NCI-H2081 (cell line): ENCODE measurements at places on chromosomes 5 and 9.

DNA sequence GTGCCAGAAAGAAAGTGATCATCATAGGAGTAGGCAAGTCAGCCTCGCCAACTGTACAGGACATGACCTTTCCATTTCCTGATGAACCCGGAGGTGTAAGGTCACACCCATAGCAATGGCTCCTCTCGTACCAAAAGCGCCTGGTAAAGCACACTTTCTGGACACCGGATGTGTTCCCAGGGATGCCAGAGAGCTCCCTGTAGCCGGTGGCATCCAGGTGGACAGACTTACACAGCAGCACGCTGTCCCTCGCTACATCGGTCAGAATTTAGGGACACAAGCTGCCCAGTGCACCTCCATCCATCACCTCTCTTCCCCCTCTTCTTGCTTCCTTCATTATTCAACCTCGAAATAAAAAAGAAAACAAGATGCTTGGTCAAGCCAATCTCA, 105.4 kb downstream of the SYK start:
- DNase-seq, result no peak

GRCh38 chr5:159034083-159034824, 65.5 kb downstream of the EBF1 start:
- no peak for DNase-seq

GRCh38 chr9:75418518-75418917, 330.2 kb downstream of the OSTF1 start:
- DNase-seq, result no peak

DNA sequence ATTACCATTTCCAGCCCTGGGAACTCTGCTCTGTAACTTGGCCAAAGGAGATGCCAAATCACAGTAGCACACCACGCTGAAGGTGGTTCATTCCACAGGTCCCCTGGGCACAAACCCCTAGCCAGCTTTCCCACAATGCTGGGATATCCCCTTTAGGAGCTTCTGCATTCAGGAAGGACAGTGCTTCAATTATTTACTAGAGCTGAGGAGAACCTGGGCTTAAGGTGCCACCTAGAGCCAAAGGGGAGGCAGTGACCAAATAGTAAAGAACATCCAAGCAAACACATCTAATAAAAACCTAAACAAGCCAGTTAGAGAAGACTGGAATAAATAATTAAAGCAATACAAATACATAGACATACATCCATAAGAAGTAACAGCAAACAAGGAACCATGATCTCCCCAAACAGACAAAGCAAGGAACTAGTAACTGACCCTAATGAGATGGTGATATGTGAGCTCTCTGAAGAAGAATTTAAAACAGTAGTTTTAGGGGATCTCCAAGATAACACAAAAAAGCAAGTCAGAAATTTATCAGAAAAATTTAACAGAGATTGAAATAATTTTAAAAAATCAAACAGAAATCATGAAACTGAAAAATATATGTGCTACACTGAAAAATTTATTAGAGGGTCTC, 14.6 kb downstream of the KIF4B start:
- peak; percentile 5 for DNase-seq

DNA sequence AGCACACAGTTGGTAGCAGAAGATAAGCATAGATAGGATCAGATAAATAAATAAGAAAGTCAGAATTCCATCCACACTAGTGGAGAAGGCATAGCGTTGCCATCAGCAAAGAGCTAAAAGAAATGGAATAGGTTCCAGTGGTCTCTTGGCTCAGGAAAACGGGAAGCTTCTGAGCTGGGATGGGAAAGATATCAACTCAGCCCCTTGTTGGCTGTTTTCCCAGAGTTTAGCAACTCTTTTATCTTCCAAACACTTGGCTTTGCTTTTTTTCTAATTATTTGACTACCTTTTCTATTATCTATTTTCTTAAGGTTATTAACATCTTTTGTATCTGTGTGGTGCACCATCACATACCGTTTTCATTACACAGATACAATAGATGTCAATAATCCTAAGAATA, 445.7 kb upstream of the TRPC7 start:
- no peak for DNase-seq
